ENCODE measurements at places on chromosomes 2 and 18.

- DNase-seq, result no peak
These were observed 6.0 kb downstream of the HADHA start for GRCh38 chr2:26238311-26238958.

- no peak for DNase-seq
These were observed 91.2 kb upstream of the STK17B start for GRCh38 chr2:196262606-196263005.

GRCh38 chr18:27763936-27764335 is 413.0 kb downstream of the CDH2 start:
- DNase-seq, result no peak

DNA sequence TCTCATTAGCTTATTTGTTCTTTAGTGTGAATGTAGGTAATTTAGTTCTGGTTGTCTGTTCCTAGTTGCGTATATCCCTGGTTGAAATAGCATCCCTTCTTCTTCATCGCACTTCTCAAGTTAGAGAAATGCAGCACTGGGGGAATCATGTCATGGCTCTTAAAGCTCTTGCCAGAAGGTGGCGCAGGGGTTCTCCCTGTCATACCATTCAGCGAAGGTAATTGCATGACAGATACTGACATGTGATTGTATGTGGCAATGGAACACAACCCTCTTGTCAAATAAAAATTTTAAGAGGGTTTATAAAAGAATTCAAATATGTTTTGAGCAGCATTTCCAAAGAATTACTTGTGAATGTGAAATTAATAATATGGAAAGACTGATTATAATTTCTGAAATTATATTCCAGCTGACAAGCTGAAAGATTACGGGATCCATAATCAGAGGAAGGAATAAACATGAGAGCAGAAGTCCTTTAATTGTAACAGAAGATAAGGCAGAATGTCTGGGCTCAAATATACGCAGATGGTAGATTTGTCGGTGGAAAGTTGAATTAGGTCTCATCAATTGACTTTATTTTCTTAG is 411.7 kb downstream of the DSEL start:
- DNase-seq, result peak; percentile 23

- DNase-seq, result no peak
These were observed 117.1 kb upstream of the PDE1A start for GRCh38 chr2:182543741-182544525.

GRCh38 chr2:38723173-38723572 is 28.0 kb downstream of the SRSF7 start:
- DNase-seq, result no peak

DNA sequence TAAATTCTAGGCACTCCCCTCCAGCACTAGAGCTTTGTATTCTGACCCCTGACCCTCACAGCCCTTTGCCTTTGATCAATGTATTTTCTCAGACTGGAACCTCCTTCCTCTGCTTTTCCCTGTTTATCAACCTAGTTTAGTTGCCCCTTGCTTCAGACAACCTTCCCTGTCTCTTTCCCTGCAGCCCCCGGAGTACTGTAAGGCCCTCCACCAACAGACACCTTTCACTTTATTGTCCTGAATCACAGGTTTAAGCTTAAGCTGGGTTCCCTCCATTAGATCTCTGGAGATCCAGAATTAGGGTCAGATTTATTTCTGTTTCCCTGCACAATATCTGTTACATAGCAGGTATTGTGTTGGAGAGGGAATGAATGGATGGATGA is 140.2 kb downstream of the DDX1 start:
- no peak for DNase-seq

GRCh38 chr18:10784596-10785202 is 258.9 kb downstream of the NAPG start:
- no peak for DNase-seq

DNA sequence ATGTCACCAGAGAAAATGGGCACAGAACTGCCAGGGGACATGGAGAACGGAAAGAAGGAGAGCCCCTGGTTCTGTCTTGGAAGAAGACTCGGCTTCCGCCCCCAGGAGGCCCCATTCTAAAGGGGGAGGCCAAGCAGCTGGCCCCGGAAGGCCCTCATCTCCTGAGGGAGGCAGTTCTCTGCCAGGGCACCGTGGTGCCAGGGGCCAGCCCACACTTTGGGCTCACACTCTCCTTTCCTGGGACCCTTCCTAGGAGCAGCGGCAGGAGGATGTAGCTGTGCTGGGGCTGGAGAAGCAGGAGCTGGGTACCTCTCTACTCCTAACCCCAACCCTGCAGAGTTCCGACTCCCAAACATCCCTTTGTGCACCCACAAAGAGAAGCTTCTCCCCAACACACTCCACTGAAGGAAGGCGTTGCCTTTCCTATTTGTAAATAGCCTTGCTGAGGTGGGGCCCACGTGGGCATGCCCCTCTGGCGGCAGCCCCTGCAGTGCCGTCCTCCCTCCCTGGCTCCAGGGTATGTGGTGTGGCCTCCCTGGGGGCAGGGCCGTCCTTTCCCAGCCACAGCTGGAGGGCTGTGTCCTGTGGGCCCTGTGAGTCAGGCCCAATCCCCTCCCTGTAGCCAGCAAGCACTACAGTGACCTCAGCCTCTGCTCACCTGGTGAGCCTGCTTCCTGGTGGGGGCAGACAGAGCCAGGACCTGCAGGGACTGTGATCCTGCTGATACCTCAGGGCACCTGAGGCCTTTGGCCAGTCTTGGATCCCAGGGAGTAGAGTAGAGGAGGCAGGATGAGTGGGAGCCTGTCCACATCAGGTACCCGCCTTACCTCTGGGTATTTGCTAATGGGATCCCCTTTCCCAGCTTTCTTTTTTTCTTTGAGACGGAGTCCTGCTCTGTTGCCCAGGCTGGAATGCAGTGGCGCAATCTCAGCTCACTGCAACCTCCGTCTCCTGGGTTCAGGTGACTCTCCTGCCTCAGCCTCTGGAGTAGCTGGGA is 26.6 kb downstream of the ZFP36L2 start:
- DNase-seq, result peak; percentile 93

DNA sequence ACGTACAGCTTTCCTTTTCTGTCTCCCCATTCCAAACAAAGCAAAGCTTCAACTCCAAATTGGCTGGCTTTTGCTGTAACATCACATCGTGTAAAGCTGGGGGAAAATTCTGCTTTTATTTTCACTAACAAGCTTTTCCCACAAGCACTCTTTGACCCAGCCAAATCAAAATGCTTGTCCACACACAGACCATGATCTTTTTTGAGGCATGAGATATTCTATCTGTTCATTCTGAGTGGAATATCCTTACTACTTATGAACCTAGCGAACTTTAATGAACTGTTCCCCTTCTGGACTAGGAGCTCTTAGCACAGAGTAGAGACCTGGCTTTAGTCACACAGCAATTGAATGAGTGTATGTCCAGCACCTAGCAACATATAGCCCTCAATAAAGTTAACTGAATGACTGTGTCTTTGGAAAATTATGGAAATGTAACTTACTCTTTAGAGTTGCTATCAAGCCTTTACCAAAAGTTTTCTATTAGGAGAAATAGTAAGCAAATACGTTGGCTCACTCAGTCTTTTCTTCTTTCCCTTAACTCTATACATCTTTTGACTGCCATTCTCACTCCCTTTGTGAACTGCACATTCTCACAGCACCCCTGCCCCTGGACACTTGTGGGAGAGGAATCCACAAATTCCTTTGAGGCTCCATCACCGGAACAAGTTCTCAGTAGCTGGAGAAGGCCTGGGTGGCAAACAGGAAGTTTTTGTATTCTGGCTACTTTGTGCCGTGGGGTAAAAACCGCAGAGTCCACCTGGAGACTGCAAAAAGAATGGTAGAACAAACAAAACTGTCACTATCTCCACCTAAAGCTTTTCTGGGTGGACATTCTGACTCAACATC is 1.3 kb upstream of the UBE2E3 start:
- peak; percentile 75 for DNase-seq

- no peak for DNase-seq
These were observed 1.4 kb upstream of the PLCL1 start for GRCh38 chr2:197803033-197803444.
